ENCODE measurements at places on chromosomes 7 and 10.
A peak's percentile ranks its signal among the peaks of the same experiment; 100 is the strongest.

DNA sequence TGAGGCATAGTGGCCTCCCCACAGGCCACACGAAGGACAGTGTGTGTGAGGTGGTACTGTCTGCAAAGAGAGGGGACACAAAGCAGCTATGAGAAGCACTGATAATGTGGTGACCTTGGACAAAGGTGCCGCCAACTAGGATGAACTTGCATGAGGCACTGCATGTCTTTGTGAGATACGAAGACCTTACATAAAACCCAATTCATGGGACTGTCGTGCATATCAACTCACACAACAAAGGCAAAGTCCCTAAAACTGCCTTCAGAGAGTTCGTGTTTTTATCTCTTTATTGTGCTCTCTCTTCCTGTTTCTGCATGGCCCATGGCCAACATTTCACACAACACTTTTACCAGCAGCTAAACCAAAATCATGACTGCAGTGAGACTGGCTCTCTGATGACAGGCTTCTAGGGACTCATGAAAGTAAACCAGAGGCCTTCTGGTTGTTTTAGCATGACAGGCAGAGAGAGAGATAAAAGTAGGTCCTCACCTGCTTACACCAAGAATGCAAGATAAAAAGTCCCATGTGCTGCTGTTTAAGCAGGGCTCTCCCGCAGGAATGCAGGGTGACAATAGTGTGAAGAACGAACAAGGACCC is 347.8 kb downstream of the ELMO1 start:
- no peak for DNase-seq

DNA sequence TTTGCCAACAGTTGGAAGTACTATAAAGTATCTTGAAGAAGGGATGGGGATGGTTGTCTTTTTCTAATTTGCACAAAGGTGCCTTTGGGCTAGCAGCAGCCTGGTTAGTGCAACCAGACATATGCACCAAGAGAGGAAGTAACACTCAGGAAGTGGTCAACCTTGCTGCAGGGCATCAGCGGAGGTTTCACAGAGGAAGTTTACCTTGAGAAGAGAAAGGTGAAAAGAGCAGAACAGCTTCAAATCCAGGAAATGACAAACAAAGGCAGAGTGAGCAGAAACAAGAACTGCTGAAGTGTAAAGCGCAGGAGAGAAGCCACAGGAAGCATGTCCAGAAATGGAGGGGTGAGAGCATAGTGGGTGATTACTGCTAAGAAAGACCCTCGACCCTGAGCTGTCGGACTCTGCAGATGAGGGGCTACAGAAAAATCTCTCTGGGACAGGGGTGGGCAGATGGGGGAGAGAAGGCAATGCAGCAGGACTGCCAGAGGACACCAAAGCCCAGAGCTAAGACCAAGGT is 66.9 kb downstream of the STK17A start:
- DNase-seq: no peak

- DNase-seq: no peak
These were observed 101.0 kb downstream of the SVIL start for GRCh38 chr10:29533696-29534285.

DNA sequence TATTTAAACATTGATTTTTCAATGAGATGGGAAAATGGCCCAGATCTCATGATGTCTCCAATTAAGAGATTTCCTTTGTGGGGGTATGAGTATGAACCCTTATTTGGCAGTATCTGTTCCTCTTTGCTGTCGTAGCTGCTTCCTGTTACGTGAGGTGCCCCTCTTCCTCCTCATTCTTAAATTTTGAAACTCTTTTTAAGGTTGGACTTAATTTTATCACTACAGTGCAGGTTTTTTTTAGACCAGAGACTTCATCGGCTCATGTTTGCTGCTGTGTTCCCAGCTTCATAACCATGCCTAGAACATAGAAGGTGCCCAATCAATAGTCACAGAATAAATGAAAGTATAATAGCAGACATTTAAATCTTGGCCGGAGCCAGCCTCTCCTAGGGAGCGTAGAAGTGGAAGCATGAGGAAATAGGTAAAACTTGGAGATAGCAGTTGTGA is 2.4 kb downstream of the MIOS start:
- no peak for DNase-seq

GRCh38 chr7:69951458-69951857 is 353.2 kb downstream of the AUTS2 start:
- DNase-seq: peak; percentile 22

- DNase-seq: no peak
These were observed 608.0 kb upstream of the NRP1 start for GRCh38 chr10:33942508-33942907.

DNA sequence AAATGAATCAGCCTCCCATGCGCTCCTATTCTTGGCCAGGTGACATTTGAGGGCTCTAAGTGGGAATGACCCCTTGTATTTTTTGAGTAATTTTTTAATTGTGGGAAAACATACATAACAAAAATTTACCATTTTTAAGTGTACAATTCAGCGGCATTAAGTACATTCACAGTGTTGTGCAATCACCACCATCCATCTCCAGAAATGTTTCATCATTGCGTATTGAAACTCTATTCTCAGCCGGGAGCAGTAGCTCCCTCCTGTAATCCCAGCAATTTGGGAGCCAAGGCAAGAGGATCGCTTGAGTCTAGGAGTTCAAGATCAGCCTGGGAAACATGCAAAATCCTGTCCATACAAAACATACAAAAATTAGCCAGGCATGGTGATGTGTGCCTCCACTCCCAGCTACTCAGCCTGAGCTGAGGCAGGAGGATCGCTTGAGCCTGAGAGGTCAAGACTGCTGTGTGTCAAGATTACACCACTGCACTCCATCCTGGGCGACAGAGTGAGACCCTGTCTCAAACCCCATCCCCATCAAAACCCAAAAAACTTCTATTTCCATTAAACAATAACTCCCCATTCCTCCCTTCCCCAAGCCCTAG is 2.5 kb downstream of the ANTXRL start:
- no peak for DNase-seq

- DNase-seq: no peak
These were observed 77.5 kb upstream of the CTTNBP2 start for GRCh38 chr7:117950601-117951260.

DNA sequence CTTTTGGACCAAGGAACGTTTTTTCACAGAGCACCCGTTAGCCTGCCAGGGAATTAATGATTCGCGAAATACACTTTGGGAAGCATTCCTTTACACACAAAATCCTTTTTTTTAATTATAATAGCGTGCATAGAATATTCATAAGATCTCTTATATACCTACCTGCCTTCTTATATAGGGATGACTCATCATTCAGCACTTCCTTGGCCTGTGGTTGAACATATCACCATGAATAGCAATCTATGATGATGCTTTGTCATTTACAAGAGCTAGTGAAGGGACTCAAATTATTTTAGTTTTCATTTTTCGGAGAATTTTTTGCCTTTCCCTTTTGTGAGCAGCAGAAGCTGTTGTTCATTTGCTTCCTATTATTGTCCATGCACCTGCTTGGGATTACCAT is 97.0 kb downstream of the CDH23 start:
- DNase-seq: no peak

DNA sequence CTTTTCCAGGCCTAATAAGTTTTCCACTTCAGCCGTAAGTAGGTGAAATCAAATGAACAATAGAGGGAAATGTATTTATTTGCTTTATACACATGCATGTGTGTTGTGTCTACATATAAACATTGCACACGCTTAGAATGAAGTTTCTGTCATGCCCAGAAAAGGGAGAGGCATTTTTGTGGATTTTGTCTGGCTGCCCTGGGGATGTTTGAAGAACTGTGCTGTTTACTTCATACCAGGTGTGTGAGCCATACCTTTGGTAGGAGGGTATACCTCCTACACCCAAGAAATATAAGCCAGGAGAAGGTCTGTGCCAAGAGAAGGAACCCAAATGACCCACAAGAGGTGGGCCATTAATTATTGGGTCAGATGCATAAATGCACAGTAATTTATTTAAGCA is 12.8 kb downstream of the GATAD1 start:
- no peak for DNase-seq

DNA sequence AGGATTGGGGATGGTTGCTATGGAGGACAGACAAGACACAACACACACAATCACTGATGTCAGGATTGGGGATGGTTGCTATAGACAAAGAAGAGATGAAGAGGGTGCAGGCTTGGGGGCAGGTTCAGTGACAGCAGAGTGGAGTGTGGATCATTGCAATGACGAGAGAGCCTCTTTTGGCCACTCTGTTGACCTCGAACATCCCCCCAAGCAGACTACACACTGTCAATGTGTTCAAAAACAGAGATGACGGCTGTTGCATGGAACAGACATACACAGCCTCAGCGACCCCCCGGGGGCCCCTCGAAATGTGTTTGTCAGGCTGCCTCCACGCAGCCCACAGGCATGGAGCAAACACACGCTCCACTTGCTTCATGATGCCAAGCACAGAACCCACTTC is 133.0 kb downstream of the PTPRN2 start:
- no peak for DNase-seq

DNA sequence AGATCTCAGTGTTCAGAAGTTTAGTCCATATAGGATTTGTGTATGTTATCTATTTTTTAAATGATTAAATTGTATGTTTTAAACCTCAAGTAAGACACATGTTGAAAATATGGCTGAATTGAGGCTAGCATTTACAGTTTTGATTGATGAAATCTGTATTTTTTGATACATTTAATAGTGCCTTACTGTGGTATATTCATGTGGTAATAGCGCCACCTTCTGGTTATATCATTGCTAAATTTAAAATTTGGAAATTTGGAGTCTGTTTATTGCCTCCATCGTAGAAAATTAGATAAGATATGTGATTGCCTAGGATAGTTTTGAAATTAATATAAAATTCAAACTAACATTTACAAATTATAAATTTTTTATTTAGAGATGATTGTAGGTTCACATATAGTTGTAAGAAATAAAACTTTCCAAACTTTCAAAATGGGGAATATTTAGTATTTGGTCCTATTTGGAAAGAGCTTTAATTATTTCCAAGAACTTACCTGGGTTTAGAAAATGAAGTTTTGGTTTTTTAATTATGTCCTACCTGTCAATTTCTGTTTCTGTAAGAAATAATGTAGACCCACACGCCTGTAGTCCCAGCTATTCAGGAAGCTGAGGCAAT is 19.1 kb upstream of the ARMS2 start:
- peak; percentile 6 for DNase-seq

GRCh38 chr7:100352984-100353684 is 4.8 kb upstream of the PILRB start:
- DNase-seq: no peak

DNA sequence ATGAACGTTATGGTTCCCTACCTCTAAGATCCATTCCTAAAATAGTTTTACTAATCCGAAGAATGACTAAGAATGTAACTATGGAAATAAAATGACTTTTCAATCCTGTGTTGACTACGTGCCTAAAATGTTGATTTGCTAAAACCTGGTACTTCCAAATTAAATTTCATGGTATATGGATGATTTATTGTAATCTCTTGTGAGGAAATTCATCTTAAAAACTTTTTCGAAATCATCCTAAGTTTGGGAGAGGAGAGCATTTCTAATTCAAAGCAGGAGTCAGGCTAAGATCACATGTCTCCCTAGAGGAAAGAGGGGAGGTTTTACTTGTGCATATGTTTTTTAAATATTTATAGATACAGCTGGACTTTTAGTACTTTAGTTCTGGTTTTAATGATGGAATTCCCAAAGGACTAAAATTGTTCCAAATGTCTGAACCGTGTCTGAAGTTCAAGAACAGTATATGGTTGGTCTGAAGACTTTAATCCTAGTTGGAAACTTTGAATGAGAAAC is 483.9 kb downstream of the AUTS2 start:
- DNase-seq: no peak

- no peak for DNase-seq
These were observed 43.9 kb upstream of the GRB10 start for GRCh38 chr7:50826371-50827172.

DNA sequence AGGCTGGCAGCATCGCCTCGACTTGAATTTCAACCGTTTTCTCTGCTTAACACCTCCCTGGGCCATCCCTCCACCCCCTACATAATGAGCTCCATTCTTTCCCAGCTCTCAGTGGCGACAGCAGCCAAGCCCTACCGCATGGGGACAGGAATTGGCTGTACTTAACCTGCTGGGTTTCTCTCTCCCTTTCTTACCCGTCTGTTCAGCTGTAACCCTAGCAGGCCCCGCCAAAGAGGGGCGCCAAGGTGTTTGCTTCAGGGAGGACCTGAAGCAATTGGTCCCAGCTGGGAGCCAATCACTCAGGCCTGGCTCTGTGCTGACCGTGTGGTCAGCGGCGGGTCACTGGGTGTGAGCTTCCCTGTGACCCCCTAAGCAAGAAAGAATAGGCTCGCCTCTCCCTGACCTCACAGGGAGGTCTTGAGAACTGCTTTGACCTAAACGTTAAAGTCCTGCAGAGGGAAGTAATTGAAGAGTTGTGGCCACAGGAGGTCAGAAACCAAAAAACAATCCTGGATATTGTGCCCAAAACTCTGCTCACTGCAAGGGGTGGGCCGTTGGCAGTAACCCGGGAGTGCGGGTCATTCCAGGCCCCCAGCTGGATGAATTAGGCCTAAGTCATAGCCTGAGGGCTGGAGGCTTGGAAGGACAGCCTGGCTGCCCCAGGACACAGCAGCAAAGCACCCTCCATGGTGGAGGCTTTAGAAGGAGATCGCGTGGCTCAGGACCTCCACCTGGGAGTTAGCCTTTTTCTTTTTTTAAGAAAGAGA is 114.6 kb downstream of the ITIH5 start:
- no peak for DNase-seq

DNA sequence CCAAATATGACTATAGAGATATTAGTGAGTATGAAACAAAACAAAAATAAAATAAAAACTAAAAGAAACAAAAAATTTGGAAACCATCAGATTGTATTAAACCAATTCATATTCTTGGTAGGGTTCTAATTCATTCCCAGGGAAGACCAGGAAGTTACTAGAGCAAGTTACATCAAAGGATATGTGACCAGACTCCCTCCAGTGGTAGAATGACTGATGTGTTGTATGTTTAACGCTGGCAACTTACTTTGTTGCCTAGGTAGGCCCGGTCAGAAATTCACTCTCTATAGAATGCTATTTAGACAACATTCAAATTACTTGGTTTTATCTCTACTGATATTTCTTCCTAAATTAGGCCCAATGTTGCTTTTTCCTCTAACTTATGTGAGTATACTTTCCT is 5.2 kb downstream of the PHYHIPL start:
- peak; percentile 52 for DNase-seq

DNA sequence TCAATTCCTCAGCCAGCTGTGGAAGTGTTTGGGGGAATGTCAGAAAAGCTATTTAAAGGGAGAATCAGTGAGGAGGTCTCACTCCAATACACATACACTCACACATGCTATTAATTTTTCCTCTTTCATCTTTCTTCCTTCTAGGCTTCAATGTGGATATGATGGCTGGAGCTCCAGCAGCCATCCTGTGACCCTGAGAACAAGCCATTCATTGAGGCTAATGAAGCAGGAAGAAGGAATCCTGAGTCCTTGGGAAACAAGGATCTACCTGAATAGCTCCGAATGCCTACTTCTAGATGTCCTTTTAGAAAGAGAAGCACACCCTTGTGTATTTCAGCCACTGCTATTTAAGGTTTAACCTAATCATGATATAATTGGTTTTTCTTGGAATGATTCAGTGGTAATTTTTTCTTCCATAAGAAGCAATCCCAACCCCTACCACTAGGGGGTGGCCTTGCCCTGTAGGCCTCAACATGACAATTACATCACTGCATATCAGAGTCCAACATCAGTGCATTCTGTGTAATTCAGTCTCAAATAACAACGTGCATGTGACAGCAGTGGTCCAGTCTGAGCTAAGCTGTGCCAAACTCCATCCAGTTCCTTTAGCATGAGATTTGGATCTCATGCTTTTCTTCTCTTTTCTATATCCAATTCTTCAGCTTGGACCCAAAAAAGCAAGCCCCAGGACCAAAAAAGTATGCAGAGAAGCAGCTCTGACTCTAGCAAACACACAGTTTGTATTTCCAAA is 85.3 kb upstream of the ANKRD1 start:
- DNase-seq: no peak

Measured in NCI-H2227 treated with DMSO at 0.1 percent for 48 hours (cell line).